ENCODE measurements at places on chromosomes 2 and 18.
A peak's percentile ranks its signal among the peaks of the same experiment; 100 is the strongest.

GRCh38 chr2:96325884-96326255 lies 753 bp downstream of the ITPRIPL1 start:
- peak; percentile 48 for DNase-seq

- DNase-seq = no peak
Observed at GRCh38 chr2:79259296-79259695, 99.7 kb upstream of the REG3A start.

DNA sequence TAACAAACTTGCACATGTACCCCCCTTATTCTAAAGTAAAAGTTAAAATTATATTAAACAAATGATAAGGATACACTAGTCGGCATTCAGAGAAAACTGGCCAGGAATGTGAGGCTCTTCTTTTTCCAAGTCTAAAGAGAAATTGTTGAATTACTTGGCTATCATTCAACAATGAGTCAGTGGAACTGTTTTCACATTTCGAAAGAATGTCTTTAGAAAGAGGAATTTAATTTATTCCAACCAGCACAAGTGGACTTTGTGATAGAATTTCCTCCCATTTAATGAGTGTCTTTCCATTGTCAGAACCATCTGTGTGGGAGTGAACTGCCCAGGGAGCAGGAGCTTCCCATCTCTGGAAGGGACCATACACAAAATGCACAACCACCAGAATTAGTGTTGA lies 792.2 kb downstream of the EPHA4 start:
- no peak for DNase-seq

- no peak for DNase-seq
Observed at GRCh38 chr2:225290757-225291400, 108.6 kb upstream of the NYAP2 start.

GRCh38 chr2:162839419-162839818 lies 852 bp upstream of the KCNH7 start:
- no peak for DNase-seq

DNA sequence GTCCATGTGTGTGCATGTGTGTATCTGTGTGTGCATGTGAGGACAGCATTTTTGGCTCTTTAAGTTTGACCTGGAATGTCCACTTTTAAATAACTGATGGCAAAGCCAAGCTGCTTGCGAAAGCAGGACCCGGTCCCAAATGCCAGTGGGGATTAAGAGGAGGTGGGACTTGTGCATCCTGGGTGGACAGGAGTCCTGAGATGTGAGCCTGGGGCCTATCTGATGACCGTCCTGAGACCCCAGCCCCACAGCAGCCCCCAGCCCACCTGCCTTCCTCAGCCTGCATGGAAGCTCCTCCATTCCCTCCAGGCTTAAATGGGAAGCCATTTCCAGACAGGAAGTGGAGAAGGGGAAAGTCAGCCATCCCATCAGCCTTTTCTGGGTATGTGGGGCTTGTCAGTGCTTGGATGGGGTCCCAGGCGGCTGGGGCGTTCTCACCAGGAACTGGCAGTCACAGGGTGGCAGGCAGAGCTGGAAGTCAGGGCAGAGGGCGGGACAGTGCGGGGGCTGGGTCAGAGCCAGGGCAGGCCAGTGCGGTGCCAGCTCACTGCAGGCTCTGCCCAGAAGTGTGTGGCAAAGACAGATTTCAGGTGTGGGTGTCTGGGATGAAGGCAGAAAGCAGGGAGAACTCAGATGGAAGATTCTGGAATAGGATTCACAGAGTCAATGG lies 117.8 kb downstream of the ACKR3 start:
- no peak for DNase-seq

GRCh38 chr18:44602845-44603244 lies 77.8 kb upstream of the SETBP1 start:
- DNase-seq = no peak

DNA sequence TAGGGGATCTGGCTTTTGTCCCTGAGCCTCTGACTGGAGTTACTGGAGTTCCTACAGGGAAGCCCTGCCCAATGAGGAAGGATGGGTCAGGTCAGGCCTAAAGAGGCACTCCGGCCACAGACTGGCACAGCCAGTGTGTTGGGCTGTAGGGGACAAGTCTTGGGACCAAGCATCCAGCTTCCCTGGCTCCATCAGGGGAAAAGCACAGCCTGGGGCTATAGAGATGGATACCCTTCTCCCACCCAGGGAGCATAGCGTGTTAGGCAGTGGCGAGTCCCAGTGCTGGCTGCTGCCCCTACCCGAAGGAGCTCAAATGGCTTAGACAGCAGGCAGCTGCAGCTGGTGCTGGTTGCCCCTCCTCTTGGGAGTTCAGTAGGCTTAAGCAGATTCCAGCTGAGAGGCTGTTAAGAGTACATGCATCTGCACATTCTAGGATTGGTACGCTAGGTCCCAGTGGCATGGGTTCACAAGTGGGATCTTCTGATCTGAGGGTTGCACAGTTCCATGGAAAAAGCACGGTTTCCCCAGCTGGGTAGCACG lies 111.4 kb downstream of the DCDC2C start:
- DNase-seq = no peak

DNA sequence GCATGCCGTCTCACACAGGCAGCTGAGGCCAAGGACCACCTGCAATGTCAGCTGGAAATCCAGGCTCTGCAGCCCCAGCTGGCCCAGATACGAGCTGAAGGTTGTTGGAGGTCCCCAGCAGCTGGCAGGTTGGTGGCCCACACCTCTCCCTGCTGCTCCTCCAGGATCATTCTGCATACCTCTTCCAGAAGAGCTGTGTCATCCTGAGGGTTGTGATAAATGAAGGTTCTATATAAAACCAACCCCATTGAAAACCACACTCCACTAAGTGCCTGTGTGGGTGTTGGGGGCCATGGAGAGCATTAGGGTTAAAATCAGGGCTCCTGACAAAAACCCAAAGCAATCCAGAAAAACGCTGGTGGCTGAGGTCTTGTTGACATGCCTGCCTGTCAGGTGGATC lies 50.4 kb downstream of the C1QL2 start:
- DNase-seq = no peak

DNA sequence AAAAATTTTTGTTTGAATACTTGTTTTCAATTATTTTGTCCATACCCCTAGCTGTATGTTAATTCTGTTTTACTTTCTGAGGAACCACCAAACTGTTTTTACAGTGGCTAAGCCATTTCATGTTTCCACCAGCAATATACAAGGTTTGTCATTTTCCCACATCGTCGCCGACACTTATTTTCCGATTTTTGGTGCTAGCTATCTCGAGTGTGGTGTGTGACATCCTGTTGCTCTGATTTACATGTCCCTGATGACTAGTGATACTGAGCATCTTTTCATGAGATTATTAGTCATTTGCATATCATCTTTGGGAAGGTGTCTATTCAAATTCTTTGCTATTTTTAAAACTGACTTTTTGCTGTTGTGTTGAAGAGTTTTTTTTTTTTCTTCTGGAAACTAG lies 7.2 kb upstream of the GPC1 start:
- no peak for DNase-seq

GRCh38 chr18:23757437-23757733 lies 68.1 kb downstream of the LAMA3 start:
- no peak for DNase-seq

DNA sequence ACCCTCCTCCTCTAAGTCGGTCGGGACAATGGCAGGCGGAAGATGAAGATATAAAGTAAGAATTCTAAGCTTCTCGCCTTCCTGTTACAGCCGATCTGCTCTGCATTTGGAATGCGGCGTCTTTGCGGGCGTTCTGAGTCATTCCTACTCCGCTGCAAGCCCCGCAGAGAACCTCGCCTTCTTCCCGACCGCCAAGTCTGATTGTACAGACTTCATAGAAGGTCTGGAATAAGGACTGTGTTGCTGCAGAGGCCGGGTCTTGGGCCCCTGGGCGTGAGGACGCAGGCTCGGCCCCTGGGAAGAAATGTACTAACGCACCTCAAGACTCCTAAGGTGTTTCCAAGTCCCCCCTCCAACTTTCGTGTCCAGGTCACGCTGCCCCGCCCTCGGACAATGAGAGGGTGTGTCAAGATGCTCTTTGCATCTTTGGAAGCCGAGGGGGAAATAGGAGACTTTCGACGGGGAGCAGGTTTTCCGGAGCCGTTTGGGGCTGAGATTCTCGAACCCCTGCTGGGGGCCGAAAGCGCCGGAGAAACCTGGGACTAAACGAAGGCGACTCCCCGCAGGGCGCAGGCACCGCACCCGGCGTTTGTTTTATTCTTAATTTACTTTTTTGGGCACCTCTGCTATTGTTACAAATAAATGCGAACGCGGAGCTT lies 12.7 kb upstream of the PAX3 start:
- no peak for DNase-seq

GRCh38 chr2:197804758-197805714 lies 643 bp downstream of the PLCL1 start:
- DNase-seq = peak; percentile 24

- no peak for DNase-seq
Observed at GRCh38 chr2:113842919-113843736, 46.8 kb upstream of the ACTR3 start.

GRCh38 chr2:27303093-27304025 lies 4.9 kb downstream of the UCN start:
- DNase-seq = peak; percentile 34

GRCh38 chr2:120630031-120630701 lies 105.5 kb upstream of the GLI2 start:
- DNase-seq = no peak

DNA sequence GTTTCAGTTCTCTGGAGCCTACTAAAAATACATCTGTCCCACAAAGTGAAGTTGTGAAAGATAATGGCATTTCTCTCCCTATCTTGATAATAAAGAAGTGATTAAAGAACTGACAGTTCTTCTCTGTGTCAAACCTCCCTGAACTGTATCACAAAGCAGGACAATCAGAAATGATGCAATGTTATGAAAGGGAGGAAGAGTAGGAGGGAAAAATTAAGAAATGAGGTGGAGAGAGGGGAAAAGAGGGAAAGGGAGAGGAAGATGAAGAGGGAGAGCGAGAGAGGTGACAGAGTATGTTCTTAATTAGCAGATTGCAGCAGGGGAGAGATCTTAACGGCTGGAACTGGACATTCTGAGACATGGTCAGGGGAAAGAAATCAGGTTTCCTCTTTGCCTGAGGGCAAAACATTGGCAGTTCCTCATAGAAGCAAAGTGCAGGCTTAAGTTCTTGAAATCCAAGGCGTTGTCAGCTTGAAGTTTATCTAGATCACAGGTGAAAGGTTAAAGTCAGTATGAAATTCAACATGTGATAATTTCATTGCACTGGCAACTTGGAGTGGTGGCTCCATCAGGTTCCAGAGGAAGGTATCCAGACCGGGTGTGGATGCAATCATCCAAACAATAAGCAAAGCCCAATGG lies 54.6 kb downstream of the RDH14 start:
- DNase-seq = no peak

DNA sequence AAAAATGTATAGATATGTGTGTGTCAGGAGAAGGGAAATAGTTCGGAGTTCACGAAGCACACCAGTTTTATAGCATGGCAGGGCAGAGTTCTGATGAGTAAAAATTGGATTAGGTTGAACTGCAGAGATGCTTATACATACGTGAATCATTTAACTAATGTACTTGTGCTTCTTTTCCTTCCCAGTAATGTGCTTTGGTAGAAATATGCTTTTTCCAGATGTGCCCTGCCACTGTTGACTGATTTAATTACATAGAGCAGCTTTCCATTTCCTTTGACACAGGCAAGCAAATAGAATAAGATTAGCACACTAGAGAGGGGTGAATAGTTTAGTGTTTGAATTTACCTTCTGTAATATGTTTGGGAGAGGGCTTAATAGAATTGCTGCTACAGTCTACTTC lies 28.9 kb upstream of the ARMC9 start:
- no peak for DNase-seq

DNA sequence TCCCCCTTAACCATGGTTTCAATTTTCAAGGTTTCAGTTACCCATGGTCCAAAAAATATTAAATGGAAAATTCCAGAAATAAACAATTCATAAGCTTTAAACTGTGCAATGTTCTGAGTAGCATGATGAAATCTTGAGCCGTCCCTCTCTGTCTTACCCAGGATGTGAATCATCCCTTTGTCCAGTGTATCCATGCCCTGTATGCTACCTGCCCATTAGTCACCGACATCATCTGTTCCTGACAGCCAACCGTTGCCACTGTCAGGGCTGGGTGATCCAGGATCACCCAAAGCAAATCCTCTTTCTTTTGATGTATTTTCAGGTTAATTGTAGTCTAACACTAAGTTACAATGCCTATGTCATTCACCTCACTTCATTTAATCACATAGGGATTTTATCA lies 15.7 kb upstream of the OLA1 start:
- DNase-seq = no peak

GRCh38 chr2:184765112-184765895 lies 167.0 kb downstream of the ZNF804A start:
- DNase-seq = no peak

- no peak for DNase-seq
Observed at GRCh38 chr18:62778976-62779869, 63.9 kb downstream of the PHLPP1 start.

- no peak for DNase-seq
Observed at GRCh38 chr2:111642586-111643327, 241.2 kb downstream of the ANAPC1 start.

GRCh38 chr2:104371087-104371781 lies 482.7 kb upstream of the POU3F3 start:
- DNase-seq = no peak

GRCh38 chr2:164599954-164600589 lies 21.2 kb downstream of the GRB14 start:
- peak; percentile 1 for DNase-seq

DNA sequence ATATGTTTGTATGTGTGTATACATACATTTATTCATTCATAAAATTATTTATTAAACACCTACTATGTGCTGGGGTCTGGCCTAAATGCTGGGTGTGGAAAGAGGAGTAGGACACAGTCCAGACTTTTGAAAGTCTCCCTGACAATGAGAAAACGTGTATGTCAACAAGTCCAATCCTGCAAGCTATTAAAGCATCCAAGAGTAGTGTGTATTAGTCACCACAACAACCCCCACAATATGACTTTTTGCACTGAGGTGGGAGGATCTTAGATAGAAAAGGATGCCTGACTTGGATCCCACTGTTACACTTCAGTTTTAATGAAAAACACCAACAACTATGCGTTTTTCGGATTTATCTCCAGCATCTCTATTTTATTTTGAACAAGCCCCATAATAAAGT lies 446.4 kb downstream of the EPHA4 start:
- DNase-seq = no peak

GRCh38 chr2:96176661-96177060 lies 31.4 kb upstream of the DUSP2 start:
- DNase-seq = no peak

DNA sequence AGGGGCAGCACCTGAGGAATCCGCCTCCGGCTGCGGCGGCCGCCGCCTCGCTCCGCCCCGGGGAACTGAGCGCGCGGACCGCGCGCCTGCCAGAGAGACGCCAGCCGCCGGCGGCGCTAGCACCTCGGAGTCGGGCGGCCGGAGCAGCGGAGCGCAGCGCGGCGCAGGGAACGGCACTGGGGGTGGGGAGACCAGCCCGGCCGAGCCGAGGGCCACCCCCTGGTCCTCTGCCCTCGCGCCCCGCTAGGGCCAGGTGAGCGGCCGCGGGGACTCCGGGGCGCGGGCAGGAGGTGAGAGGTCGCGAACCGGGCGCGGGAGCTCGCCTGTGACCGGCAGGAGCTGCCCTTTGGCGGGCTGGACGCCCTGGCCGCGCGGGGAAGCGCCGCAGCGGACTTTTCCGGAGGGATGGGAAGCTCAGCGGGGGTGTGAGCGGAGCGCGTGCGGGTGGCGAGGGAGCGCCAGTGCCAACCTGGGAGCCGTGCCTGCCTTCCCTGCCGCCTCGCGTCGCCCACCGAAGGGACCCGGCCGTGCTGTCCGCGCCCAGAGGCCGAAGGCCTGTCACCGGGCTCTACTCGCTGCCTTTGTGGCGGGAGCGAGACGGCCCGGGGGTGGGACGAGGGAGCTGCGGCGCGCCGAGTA lies at the start of gene GREB1L:
Gene GREB1L, plus strand, starts transcription at position 92 of the 639 bp plus-strand sequence. CDS start 141,287 bp downstream, outside the sequence.
- DNase-seq = no peak

Data from activated T-helper 1 cell treated with anti-CD3 and anti-CD28 coated beads, Interleukin-12 subunit alpha, Interleukin-12 subunit beta, Interleukin-2, Interleukin-4 antibody, amounts not matched to agents 30 ng/mL and 10 ng/mL and 1 ng/mL, durations not matched to agents 14 hours and 24 hours and 36 hours (primary cell).